ENCODE measurements at places on chromosomes 4 and X.

DNA sequence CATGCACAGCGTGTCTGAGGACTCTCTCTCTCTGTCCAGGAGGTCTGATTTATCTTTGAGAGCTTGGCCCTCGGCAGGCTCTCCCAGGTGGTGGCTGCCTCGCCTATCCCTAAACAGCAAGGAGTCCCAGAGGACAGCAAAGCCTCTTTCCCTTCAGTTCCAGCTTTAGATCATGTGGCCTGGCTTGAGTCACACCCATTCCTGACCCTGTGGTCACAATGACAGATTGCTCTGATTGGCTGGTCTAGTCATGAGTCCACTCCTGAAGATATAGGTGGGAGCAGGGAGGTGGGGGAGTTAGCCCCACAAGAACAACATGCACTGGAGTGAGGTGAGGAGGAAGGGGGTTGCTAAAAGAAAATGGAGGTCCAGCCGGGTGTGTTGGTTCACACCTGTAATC lies 12.1 kb upstream of the PORCN start:
- DNase-seq: peak; percentile 35

GRCh38 chr4:169236873-169237626 lies 33.7 kb downstream of the SH3RF1 start:
- DNase-seq: no peak

DNA sequence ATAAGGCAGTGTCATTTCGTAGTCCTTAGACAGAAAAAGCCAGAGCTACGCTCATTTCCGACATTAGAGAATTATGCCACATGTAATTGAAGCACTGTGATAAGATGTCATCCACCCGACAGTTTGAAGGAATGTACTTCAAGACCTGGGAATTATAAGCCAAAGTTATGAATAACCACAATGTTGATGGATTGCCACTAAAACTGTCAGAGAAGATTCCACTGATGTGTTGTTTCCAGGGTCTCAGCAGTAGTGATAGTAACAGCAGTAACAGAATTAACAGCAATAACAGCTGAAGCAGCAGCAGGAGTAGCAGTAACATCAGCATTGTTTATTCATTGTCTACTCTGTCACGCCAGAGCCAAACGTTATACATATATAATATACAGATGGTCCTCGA lies 24.7 kb downstream of the RAB33A start:
- no peak for DNase-seq

GRCh38 chr4:98343626-98344025 lies 82.4 kb downstream of the RAP1GDS1 start:
- no peak for DNase-seq

- no peak for DNase-seq
These were observed 22.6 kb downstream of the FGFRL1 start for GRCh38 chr4:1033840-1034551.

DNA sequence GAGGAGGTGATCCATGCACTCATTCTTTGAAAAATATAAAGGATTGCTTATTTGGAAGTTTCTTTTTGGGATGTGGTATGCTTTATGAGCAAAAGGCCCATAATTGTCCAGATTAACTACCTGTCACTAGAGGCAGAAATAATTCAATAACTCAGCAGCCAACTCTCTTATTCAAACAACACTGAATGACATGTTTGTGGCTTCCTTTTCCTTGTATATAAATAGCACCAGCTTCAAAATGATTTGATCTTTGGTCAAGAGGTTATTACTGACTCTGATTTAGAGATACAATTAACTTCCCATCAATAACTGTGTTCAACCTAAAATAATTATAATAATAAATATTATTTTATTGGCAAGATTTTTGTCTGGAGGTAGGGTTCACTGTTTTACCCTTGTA lies 232.3 kb downstream of the AFF2 start:
- no peak for DNase-seq

- no peak for DNase-seq
These were observed 43.3 kb upstream of the MTNR1A start for GRCh38 chr4:186598686-186599085.

DNA sequence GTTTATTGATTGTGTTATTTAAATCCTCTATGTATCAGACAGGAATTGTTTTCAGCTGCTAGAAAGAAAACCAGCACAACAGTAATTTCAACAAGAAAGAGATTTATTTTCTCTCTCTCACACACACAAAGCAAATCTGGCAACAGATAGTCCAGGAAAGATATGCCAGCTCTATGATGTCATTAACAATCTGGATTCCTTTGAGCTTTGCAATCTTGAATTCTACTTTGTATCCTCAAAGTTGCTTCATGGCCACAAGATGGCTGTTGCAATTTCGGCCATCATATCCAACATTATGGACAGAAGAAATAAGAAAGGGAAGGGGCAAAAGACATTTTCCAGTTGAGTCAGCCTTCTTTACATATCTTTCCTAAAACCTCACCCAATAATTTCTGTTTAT lies 19.8 kb upstream of the FMR1 start:
- no peak for DNase-seq

DNA sequence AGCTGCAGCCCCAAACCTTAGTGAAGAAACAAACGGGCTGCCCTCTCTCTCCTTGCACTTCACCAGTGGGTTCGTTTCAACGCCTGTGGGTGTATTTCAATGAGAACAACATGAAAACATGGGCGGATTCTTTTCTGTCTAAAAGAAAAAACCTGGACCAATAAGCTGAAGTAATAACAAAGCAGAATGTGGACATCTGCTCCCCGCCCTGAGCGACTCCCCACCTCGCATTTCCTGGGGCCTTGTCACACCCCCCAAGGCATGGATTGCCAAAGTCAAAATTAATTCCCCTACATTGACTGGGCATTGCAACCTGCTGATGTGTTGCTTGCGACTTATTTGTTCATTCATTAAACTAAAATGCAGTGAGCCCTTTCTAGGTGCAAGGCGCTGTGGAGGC lies 142.9 kb downstream of the BCOR start:
- DNase-seq: no peak

DNA sequence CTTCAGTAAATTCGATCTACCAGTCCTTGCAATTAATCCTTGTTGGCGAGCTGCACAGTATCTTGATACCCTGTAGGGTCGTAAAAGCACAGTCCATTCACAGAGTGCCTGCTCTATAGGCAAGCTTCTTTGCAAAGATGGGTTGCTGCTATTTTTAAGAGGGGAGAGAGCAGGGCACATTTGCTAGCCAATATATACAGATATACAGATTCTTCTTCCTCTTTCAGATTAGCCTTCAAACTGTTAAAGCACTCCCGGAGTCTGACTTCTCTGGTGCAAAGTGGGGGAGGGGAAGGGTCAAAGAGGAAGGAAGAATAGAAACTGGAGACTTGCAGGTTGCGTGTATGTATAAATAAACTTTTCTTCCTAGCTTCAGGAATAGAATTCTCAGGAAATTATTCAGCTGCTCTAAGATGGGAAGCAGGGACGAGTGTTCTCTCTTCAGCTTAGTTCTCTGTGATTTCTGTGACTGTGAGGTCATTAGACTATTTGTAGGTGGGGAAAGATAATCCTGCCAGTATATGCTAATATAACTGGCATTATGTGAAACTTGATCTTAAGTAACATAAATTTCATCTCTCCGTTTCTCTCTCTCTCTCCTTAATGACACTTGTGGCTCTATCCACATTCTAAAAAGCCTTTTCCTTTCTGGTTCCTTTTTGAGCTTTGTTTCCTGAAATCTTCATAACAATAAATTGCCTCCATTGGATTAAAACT lies at the start of gene CYSLTR1:
Gene CYSLTR1 (minus strand): TSS at position 242 of the 717 bp plus-strand sequence. CDS start 53,865 bp downstream, outside the sequence.
- DNase-seq: no peak

- DNase-seq: no peak
These were observed 15.2 kb upstream of the FAM47A start for GRCh38 chrX:34147345-34147744.

- no peak for DNase-seq
These were observed 213.1 kb upstream of the MID1 start for GRCh38 chrX:10833299-10834169.

DNA sequence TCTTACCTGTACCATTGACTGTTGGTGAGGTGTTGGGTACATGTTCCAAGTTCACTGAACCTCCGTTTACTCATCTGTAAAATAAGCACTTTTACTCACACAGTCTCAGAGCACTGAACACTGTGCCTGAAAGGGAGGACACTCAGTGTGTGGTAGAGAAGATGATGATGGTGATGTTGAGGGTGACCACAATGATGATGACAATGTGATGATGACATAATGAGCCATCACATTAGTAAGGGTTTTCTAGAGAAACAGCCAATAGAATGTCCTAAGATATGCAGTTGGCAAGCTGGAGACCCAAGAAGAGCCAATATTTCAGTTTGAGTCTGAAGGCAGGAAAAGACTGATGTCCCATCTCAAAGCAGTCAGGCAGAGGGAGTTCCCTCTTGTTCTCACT lies 315.4 kb upstream of the IGFBP7 start:
- DNase-seq: peak; percentile 35

DNA sequence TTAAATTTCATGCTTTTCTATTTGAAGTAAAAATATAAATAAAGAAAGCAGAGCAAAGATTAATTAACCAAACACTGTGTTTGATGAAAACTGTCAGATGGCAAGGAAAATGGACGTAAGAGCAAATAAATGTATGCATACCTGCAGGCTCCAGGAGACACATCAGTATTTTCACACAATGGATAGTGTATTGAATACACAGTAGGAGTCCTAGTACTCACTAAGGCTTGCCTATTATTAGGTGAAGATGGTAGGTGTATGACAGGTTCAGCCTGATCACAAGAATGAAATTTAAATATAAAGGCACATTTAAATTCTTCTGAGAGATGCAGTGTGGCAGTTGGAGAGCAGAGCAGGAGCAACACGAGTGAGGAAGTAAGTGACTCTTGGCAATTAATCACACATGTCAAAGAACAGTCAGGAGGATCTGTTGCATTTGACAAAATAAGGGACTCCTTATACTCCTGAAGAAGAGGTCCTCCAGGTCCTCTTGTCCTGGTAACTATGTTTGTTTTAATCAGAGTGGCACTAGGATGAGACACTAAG lies 106.0 kb upstream of the NDST4 start:
- DNase-seq: no peak

Data from RKO (cell line).